ENCODE measurements at places on chromosomes 5 and 9.

DNA sequence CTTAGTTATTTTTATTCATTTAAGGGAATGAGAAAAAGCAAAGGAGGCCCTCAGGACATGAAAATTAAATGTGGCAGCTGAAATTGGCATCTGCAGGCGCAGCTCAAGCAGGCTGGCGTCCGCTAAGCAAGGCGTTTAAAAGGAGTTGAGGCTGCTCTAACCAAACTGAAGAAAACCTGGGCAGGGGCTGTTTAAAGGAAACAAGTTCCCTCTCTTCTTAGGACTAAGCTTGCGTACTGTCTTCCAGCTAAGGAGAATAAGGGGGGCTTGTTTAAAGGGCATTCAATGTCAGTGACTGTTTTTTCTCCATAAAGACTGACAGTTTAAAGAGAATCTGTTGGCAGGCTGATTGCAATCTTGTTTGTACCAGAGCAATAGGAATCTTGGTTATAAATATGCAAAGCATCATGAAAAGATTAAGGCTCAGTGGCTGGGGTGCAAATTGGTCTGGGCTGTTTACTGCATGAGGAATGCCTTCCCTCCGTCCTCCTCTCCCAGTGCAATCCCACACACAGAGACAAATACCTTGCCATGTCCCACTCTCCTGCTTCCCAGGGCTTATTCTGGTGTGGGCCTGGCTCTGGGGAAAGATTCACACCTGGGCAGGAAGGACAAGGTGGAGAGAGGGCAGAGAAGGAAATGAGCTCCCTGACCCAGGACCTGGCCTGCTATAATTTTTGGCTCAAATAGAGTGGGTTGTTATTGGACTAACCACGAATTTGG is 85.9 kb upstream of the LIFR start:
- no peak for DNase-seq

GRCh38 chr5:10111571-10111970 is 138.1 kb downstream of the ATPSCKMT start:
- DNase-seq: no peak

DNA sequence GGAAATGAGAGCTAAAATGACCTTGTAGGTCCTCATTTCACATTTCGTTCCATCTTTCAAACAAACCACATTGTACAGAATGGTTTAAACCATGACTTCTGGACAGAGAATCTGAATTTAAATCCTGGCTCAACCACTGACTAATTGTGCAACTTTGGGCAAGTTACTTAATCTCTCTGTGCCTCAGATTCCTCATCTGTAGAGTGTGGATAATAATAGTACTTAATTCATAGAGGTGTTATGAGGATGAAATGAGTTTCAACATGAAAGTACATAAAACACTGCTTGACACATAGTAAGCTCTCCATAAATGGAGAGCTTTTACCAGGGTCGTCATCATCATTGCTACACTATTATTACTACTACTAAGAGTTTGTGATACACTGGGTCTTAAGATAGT is 46.3 kb upstream of the FOXE1 start:
- DNase-seq: no peak

DNA sequence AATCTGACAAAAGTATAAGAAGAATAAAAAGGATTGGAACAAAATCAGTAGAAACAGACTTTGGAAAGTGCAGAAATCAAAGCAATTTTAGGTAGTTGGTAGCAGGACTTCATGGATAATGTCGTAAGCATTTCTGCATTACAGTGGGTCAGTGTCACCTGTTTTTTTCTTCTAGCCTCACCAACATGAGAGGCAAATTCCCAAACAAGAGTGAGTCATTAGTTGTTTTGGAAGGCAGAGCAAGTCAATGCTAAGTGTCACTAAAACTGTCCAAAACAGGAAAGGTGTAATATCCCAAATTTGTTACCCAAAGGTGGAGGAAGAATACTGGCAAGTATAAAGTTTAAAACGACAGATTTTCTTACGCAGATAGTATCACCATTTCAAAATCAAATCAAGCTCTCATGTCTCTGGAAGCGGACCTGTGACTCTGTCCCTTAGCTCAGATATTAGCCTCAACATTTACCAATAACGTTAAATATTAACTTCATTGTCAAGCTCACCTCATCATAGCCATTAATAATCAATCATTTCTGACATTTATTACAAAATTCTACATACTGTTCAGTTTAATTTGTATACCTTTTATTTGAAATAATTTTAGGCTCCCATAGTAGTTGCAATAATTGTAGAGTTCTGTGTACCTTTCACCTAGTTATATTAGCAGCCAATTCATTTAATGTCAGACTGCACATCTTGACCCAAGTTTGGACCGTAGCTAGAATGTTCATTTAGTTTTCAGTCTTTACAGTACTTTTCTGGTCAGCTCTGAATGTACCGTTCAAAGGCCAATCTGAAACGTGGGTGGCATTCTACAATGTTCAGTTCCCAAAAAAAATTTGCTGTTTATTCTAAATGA is 901.2 kb upstream of the COX7C start:
- no peak for DNase-seq

DNA sequence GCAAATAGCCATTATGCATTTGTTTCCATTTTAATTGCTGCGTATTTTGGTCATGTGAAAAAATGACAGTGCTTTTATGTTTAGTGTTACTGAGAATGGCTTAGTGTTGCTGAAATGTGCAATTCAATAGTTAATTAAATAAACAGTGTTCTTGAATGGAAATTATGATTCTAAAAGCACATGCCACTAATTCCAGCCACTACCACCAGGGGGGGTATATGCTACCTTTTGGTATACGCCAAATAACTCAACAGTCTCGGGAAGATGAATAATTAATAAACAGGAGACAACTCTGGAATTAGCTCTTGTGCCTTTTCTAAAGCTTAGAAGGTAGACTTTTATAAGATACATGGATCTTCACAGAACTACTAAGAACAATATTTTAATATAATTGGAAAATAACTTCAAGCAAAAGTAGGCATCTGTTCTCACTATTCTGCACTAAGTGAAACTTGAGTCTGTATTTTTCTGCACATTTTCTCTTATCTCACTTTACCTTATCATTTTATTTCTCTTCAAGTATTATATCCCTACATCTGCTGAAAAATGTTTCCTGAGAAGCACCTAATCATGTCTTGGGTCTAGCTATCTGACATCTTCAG is 83.5 kb upstream of the MINAR2 start:
- DNase-seq: peak; percentile 18

- DNase-seq: no peak
Measured at GRCh38 chr9:134887686-134888602, 7.3 kb downstream of the FCN2 start.

DNA sequence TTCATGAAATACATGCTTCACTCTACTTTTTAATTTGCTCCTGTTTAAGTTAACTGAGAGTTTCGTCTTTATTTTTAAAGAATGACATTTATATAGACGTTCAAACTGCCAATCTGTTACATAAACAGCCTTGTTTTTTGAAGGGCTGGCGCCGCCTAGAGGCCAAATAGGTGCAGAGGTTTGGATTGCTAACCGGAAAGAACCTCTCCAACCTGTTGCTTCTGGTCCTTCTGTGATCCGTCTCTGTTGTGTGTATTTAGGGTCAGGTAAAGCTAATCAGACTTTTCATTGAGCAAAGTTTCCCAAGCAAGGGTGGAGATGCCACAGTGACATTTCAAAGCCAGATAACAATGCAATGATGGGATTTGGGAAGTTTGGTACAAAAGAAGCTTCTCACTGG is 39.5 kb upstream of the GLIS3 start:
- DNase-seq: peak; percentile 81

Measured in right cardiac atrium (tissue), 5 donors.